ENCODE measurements at places on chromosomes 12 and 14.

DNA sequence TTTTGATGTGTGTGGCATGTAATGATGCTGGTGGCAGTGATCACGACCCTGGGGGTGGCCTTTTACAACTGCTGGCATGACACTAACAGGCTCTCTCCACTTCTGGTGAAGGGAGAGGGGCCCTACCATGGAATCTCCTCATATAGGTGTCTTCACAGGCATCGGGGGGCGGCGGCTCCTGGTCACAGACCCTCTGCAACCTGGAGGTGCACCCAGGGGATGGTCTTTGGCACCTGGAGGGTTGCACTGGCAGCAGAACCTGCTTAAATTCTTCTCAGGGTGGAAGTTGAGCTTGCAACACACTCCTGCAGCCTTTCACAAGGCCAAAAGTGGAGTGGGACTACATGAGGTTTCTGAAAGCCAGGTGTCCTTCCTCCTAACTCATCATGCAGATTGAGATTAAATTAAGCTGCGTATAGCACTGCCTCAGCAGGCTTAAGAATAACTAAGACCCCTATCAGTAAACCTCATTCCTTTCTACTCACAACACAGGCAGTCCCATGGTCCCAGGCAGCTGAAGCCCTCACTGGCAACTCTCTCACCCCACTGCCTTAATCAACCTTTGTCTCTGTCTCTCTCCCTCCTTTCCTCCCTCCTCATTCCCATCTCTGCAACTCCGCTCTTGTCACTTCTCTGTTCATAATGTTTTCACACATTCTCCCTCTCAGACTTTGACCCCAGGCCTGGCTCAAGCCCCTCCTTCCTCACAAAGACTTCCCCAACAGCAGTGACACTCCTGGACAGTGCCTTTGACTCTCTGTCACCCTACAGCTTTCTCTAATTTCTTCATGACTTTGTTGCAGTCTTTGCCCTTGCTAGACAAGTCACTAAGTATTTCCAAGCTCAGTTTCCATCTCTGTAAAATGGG is 18.9 kb downstream of the NID2 start:
- DNase-seq: no peak

GRCh38 chr12:120846721-120847120 is 57.4 kb downstream of the SPPL3 start:
- no peak for DNase-seq

- DNase-seq: no peak
Observed at GRCh38 chr14:93764211-93764659, 24.1 kb downstream of the PRIMA1 start.

GRCh38 chr14:64995291-64995690 is 8.6 kb downstream of the FNTB start:
- DNase-seq: no peak

- no peak for DNase-seq
Observed at GRCh38 chr12:15428632-15429031, 106.3 kb downstream of the PTPRO start.

DNA sequence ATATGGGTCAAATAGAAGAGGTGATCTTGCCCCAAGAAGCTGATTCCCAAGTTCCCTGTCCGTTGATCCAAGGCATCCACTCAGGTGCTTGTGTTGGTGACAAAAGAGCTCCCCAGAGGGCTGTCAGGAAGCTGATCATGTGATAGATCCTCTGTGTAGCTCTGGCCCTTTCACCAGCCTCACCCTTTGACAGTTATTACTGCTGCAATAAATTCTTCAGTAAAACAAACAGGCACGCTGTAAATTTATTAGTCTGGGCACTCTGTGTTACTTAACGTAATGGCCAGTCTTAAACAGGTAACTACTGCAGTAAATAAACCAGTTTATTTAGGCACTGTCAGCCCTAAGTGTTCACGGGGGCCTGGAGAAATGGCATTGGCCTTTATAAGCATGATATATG is 473.9 kb downstream of the BCL11B start:
- DNase-seq: no peak

- no peak for DNase-seq
Observed at GRCh38 chr12:114186241-114187002, 219.5 kb downstream of the TBX5 start.

DNA sequence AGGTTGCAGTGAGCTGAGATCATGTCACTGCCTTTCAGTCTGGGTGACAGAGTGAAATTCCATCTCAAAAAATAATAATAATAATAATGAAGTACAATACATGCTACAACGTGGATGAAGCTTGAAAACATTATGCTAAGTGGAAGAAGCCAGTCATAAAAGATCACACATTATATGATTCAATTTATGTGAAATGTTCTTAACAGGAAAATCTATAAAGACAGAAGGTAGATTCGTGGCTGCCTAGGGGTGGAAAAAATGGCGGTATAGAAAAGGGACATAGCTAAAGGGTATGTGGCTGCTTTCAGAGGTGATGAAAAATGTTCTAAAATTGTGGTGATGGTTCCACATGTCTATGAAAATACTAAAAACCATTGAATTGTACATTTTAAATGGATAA is 41.0 kb upstream of the AMIGO2 start:
- no peak for DNase-seq

DNA sequence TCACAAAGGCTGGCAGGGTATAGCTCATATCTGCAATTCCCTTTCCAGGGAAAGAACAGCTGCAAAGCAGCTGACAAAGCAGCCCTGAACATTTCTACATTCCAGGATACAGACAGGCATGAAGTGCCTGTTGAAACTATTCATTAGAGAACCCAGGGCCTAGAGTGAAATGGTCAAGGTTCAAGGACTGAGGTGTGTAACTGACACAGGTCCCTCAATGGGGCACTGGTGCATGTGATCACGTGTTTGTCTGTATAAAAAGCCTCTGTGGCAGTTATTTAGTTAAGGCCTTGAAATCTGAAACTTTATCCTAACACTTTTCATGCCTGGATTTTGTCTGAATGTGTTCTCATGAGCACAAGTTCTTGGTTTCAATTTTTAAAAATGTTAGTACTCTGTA is 47.1 kb downstream of the GIT2 start:
- no peak for DNase-seq

DNA sequence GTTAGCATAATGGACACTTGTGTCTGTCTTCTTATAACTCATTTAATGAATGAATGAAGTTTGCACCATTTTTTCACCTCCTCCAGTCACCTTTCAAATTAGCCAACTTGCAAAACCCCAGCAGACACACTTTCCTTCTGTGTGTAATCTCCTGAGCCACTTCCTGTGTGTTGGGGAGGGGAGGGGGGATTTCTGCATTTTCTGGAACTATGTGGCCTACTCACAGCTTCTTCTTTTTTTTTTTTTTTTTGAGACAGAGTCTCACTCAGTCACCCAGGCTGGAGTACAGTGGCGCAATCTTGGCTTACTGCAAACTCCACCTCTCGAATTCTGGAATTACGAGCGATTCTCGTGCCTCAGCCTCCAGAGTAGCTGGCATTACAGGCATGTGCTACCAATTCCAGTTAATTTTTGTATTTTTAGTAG is 4.1 kb upstream of the SERPINA1 start:
- no peak for DNase-seq

- DNase-seq: no peak
Observed at GRCh38 chr12:92784797-92785562, 82.2 kb downstream of the PLEKHG7 start.

DNA sequence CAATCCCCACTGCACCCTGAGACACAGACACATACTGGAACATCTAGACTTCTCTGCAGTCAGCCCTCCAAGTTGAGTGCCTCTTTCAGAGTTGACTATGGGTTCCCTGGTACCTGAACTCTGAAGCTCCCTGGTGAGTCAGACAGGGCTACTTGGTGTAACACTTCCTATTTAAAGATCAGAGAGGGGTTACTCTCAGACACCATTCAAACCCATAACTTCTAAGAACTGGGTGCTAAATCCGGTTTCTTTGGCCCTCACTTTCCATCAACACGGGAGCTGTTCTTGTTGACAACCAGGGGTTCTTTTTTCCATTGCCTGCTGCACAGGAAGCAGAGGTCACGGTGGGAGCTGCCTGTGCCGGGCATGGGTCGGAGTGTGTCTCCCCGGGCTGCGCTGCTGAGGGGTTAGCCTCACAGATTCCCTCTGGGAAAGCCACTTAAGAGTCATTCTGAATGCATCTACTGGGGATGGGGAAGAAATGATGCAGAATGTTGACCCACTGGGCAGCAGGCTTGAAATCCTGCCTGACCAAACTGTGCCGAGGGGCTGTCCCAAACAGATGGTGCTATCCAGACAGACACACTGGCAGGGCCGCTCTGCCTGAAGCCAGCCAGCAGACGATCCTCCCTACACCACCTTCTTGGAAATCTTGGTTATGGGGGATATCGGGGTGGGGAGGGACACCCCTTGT is 74.1 kb downstream of the PITPNM2 start:
- DNase-seq: no peak

GRCh38 chr12:18552829-18553228 is 185.0 kb downstream of the PLCZ1 start:
- no peak for DNase-seq

GRCh38 chr14:86915406-86915805 is 1077.6 kb downstream of the GALC start:
- no peak for DNase-seq

GRCh38 chr12:94297876-94298505 is 149.6 kb downstream of the PLXNC1 start:
- DNase-seq: no peak

GRCh38 chr12:31033146-31033545 is 40.5 kb upstream of the DDX11 start:
- DNase-seq: no peak

DNA sequence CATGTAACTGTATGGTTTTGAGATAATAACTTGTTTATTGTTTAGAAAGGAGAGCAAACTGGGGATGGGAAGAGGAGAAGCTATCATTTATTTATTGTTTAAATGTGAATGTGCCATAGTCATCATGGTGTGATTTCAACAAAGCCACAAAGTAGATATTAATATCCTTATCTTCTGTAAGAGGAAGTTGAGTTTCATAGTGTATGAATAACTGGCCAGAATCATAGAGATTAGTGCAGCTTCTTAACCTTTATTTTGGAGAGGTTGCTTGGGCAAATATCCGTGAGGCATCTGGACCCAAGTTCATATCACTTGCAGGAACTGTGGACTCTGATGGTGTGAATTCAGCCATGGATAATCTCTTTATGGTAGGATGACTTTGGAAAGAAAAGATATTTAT is 26.8 kb upstream of the LYZ start:
- no peak for DNase-seq

DNA sequence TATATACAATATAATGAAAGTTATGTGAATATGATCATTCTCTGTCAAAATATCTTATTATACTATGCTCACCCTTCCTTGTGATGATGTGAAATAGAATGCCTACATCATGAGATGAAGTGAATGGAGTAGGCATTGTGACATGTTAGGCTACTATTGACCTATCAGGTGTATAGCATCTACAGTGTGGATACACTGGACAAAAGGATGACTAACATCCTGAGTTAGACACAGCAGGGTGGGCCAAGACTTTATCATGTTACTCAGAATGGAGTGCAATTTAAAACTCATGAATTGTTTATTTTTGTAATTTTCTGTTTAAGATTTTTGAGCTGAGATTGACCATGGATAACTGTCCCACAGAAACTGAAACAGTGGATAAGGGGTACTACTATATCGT is 53.4 kb upstream of the NAV3 start:
- no peak for DNase-seq

DNA sequence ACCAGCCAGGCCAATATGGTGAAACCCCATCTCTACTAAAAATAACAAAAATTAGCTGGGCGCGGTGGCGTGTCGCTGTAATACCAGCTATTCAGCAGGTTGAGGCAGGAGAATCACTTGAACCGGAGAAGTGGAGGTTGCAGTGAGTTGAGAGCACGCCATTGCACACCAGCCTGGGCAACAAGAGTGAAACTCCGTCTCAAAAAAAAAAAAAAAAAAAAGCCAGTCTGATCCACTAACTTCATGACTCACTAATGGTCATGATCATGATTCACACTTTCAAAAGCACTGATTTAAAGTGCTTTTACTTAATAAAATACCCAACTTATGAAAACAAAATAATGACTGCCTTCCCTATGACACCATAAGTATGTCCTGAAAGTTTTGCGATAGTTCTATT is 38.4 kb upstream of the CPM start:
- DNase-seq: no peak

GRCh38 chr14:68203871-68204270 is 384.3 kb downstream of the RAD51B start:
- DNase-seq: no peak

DNA sequence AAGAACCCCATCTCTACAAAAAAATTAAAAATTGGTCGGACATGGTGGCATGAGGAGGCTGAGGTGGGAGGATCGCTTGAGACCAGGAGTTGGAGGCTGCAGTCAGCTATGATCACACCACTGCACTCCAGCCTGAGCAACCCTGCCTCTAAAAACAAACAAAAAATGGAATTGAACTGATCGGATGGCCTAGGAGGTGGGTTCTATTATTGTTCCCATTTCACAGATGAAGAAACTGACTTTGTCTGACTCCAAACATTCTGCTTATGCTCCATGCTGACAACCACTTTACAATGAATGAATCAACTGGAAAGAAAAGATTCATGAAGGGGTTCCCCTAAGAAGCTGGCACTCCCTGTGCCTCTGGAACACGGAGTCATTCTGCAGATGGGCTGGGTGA is 47.3 kb downstream of the TRPV4 start:
- DNase-seq: no peak

DNA sequence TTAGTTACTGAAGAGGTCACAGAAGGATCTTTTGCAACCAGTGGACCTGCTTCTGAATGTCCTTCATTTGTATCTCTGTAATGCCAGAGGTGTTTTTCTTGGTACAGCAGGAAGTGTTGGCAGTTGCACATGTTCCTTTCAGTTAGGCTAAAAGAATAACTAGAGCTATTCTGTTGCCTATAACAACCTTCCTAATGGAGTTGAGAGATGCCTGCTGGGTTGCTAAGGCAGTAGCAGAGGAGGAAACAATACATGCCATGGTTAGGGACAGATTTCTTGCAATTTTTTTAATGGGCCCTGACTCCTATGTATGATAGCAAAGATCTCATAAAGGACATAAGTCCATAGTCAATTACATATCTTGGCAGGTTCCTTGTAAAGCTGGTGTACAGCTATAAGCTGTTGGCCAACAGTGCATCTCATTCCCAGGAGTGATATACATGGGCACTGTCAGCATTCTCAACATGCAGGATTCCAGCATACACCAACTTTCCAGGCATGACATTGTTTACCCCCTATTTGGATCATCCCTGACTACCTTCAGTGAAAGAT is 556.6 kb downstream of the CCER1 start:
- no peak for DNase-seq

- DNase-seq: no peak
Observed at GRCh38 chr12:57514720-57515407, 5.5 kb downstream of the DDIT3 start.

- DNase-seq: no peak
Observed at GRCh38 chr12:116691205-116691604, 46.7 kb downstream of the SPRING1 start.

- no peak for DNase-seq
Observed at GRCh38 chr12:25322918-25323531, 72.3 kb upstream of the KRAS start.

DNA sequence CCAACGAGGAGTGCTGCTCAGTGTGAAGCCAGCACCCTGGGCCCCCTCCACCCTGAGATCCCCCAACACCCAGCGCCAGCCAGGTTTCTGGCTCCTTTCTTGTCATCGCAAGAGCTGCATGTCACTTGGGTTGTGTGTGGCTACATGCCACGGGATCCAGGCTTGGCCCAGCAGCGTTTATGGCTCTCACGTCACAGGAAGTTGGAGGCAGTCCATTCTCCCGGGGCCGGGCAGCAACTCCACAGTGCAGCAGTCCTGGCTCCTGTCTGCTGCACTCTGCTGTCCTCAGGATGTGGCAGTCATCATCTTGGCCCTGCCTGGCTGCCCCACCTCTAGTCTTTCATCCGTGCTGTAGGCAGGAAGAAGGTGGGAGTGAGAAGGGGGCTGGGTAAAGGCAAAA is 78.3 kb downstream of the AACS start:
- DNase-seq: no peak

Measured in amniotic stem cell (primary cell).